Calu3 (cell line): ENCODE measurements at places on chromosomes 1 and 21. TPM values are rescaled to one million over a fixed set of nuclear protein-coding genes. Genes with fewer than 3 reads are reported as not detected.

Gene TAL1
- total RNA-seq, result not detected in 2 replicates

GRCh38 chr1:85203573-85204171 lies 2.9 kb upstream of the SYDE2 start:
- no peak for DNase-seq

DNA sequence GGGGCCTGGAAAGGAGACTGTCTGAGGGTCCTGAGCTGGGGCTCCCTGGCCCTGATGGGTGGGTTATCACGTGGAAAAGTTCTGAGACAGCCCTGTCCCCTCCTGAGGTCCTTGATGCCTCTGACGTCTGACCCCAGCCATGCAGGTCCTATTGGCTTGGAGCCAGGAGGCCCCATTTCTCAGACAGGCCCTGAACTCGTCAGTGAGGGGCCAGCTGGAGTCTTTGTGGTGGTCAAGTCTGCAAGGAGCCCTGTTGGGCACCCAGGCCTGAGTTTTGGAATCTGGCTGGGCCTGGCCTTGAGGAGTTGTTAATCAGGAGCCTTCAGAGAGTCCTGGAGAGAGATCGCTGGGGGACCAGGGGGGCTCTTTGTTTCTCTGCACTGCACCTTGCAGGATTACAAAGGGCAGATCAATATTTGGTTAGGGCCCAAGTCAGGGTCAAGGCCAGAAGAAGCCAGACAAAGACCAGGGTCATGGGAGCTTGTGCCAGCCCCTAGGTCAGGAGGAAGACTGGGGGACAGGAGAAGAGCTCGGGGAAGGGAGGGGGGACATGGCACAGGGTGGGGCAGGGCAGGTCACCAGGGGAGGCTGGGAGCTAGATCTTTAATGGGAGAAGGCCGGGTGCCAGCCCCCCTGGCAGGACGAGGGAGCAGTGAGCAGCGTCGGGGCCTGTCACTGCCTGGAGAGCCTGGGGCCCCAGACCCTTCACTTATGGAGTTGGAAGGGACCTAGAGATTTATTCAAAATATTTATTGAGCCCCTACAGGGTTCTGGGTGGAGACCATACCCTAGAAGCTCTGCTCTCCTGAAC lies 83.2 kb downstream of the PTPRU start:
- no peak for DNase-seq

DNA sequence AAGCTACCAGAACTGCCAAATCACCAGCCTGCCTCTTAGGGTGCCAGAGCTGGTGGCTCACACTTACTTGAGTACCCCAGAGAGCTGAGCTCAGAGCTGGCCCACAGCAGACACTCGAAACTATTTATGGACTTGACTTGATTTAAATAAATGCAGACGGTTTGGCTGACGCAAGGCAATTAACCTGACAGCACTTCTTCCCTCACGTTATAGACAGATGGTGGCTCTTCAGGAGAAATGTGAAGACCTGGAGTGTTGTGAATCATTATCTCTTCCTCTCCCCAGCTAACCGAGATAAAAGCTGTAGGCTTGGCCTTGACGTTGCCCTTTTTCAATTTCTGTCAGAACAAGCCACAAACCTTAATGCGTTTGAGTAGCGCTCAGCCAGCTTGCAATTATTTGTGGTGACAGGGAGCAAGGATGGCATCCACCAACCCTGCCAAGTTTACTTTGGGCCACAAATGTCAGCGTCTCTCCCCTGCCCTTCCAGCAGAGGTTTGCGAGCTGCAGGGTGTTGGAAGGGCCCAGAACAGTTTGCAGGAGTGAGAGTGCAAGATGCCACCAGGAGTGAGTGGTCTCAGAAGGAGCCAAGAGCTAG lies 34.0 kb upstream of the BCAR3 start:
- DNase-seq, result no peak

DNA sequence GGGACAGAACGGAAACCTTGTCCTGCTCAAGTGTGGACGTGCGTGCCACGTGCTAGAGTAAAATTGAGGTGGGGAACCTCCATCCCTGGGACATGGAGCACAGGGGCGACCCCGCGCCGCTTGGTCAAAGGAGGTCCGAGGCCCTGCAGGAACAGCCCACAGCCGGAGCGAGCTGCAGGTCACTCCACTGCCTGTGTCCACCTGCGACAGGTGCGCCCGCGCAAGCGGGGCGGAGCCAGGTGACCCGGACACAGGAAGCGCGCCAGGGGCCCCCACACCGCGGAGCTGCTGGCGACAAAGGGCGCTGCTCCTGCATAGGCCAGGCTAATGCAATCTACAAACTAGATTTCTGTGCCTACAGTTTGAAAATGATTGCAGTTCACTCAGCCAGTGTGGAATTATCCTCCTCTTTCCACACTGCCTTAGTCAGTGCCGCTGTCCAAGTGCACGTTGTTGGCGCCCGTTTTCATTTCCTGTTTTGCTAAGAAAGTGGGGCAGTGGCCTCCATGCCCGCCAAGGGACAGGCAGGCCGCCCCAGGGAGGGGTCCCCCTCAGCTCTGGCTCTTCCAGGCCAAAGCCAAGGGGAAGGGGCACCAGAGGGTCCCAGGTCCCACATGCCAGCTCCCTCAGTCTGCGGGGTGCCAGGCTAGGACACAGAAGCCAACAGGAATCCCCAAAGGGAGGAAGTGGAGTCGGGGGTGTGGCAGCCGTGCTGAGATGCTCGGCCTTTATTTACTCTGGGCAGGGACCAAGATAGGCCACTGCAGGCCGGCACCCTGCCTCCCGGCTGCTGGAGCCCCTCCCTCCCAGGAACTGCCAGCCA lies 4.3 kb upstream of the NADK start:
- DNase-seq, result peak; percentile 75

- DNase-seq, result no peak
Measured at GRCh38 chr1:205751036-205751651, 1.2 kb upstream of the NUCKS1 start.

GRCh38 chr21:24636696-24637095 lies 970.6 kb downstream of the MRPL39 start:
- DNase-seq, result no peak

- no peak for DNase-seq
Measured at GRCh38 chr1:63590166-63590560, 3.0 kb upstream of the PGM1 start.

DNA sequence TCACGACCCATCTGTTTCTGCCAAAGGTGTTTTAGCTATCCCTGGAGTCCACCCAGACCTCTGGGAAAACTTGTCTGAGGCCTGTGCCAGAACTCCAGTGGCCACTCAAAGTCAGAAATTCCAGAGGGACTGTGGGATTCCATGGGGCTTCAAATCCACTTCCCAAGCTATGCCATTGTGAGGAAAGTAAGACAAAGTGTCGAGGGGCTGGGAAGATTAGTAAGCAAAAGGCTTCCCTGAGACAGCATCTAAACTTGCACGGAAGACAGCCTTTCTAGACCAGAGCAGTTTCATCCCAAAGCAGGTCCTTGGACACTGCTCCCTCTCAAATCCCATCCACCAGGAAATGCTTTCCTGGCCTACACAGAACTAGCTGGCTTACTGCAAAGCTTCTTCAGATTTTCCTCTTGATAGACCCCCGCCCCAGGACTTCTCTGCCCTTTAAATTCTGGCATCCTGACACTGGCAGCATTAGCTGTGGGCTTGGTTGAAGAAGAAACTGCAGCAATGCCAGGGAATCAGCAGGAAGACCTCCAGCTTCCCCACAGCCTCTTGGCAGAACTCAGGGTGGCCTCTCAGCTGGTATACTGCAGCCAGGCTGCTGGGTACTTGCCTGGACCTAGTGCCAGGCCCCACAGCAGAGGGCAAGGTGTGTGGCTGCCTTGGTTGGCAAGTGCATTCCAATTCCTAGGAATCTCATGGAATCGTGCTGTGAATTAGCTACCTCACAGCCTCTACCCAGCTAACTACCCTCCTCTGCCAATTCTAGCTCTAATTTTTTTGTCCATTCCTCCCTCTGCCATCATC lies 27.3 kb upstream of the LMX1A start:
- no peak for DNase-seq

Gene ERICH3
- total RNA-seq, result 0.15 and 0.35 TPM in 2 replicates

Gene ZNF678
- 6.5 and 7.0 TPM in 2 replicates for total RNA-seq

GRCh38 chr1:72804541-72804940 lies 522.2 kb upstream of the NEGR1 start:
- no peak for DNase-seq

Gene KCNH1
- total RNA-seq, result not detected in 2 replicates

Gene DNAI4
- 5.6 and 6.0 TPM in 2 replicates for total RNA-seq

DNA sequence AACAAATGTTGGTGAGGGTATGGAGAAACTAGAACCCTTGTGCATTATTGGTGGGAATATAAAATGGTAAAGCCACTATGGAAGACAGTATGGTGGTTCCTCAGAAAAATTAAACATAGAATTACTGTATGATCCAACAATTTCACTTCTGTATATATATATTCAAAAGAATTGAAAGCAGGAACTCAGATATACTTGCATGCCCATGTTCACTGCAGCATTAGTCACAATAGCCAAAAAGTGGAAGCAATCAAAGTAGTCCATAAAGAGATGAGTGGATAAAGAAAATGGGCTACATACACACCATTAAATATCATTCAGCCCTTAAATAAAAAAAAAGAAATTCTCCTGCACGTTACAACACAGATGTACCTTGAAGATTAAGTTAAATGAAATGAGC lies 34.1 kb downstream of the ABL2 start:
- DNase-seq, result no peak

- DNase-seq, result no peak
Measured at GRCh38 chr1:94315552-94316116, 78.2 kb upstream of the ARHGAP29 start.

GRCh38 chr1:180643693-180644092 lies 11.9 kb downstream of the XPR1 start:
- no peak for DNase-seq

GRCh38 chr1:161981126-161981525 lies 42.5 kb downstream of the OLFML2B start:
- no peak for DNase-seq

Gene ALPL
- 0.31 and 0.93 TPM in 2 replicates for total RNA-seq

DNA sequence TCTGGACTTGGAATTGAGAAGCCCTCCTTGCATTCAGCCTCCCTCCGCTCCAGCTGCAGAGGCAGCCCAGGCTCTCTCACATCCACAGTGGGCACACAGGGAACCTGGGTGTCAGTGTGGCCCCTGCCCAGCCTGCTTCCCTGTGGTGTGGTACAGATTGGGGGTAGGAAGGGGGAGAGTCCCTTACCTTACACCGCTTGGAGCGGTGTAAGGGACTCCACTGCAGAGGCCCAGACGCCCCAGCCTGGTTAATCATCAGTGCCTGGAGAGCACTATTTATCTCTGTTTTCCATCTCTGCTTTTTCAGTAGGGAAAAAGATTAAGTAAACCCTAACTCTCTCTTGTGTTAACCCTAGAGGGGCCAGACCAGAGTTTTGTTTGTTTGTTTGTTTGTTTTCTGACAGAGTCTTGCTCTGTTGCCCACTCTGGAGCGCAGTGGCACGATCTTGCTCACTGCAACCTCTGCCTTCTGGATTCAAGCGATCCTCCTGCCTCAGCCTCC lies 803 bp upstream of the RHBG start:
- no peak for DNase-seq

DNA sequence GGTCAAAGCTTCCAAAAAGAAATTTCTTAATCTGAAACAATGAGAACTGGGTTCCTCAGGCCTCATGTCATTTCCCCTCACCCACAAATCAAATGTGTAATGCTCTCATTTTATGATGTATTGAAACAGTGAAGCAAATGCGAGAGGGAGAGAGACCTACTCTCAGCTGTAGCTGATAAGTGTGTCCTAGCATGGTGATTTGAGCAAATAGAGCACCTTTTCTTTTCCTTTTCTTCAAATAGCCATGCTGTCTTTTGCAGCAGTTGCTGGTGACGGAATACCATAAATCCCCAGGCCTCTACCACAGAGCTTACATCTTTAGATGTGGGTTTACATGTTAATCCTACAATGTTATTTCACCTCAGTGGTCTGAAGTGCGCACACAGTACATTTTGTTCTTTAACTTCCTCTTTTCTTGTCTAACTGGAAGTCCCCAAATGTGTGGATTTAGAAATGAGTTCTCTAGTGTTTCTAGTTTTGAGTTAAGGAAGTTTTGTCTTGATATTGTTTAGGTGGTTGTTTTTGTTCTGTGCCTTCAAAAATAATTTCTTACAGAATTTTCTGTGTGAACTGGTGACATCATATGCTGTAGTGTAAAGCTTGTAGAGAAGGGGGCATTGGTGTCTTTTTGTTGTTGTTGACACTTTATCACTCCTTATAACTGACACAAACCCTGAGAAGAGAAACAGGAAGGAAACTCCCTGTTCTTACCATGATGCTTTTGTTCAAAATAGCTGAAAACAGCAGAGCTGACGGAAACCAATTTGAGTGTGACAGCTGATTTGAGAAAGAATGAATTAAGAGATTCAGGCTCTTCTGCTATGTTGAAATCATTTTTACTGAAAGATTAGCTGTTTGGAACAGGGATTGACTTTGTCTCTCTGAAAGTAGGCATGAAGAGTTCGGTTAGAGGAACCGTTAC lies 12.2 kb downstream of the SMAP2 start:
- no peak for DNase-seq

Gene SPRR2G
- total RNA-seq, result not detected in 2 replicates

Gene JAM2
- total RNA-seq, result not detected in 2 replicates
